ENCODE measurements at places on chromosomes 13 and 19.
A peak's percentile ranks its signal among the peaks of the same experiment; 100 is the strongest.

GRCh38 chr13:28346154-28346553 lies 148.8 kb downstream of the FLT1 start:
- DNase-seq = no peak

DNA sequence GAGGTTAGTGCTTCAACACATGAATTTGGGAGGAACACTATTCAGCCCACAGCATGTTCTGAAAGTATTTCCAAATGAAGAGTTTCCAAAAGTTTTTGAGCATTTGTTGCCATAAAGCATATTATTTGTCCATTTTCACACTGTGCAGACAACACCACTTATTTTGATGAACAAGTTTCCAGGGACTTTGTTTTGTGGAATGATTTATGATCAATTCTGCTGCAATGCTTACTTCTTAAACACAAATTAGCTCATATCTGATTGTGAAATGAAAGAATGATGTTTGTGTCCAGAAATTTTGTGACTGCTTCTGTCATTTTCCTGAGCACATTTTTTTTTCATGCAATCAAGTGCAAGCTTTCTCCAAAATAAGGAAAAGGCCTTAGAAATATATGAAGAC lies 205.3 kb downstream of the RAP2A start:
- DNase-seq = no peak

DNA sequence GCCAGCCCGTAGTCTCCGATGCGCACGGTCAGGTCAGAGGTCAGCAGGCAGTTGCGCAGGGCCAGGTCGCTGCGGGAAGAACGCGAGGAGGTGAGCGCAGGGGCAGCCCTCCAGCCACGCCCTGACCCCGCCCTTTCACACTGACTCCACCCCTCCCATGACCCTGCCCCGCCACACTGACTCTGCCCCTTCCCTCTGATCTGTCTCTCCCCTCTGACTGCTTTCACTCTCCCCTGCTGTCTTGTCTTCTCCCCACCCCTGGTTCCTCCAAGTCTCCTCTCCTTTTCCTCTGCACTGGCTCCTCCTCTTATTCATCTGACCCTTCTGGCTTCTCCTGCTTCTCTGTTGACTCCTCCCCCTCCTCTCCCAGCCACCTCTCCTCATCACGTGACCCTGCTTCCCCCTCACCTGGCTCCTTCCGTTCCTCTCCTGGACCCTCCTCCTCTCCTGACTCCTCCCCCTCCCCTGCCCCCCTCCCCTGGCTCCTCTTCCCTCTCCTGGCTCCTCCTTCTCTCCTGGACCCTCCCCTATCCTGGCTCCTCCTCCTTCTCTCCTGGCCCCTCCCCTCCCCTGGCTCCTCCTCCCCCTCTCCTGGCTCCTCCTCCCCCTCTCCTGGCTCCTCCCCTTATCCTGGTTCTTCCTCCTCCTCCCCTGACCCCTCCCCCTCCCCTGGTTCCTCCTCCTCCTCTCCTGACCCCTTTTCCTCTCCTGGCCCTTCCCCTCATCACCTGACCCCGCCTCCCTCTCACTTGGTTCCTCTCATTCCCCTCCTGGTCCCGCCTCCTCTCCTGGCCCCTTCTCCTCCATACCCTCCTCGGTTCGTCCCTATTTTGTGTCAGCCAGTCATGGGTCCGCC lies 9.9 kb downstream of the LMTK3 start:
- DNase-seq = peak; percentile 26

DNA sequence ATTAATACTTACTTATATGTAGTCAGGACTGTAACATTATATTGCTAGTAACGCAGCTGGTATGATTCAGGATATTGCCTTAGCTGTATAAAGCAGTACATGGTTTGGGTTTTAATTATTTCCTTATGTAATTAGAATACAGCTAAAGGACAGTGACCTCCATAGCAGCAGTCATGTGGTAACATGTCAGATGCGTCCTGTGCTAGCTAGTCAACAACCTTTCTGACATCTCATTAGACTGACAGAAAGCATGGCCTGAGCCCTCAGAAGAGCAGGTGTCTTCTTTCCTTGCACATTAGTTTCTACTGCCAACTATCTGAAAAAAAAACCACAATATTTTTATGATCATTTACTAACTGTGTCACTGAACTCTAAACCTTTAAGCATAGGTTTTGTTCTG lies 122.2 kb downstream of the MAB21L1 start:
- DNase-seq = no peak

GRCh38 chr13:44784708-44785080 lies 204.6 kb downstream of the NUFIP1 start:
- no peak for DNase-seq

DNA sequence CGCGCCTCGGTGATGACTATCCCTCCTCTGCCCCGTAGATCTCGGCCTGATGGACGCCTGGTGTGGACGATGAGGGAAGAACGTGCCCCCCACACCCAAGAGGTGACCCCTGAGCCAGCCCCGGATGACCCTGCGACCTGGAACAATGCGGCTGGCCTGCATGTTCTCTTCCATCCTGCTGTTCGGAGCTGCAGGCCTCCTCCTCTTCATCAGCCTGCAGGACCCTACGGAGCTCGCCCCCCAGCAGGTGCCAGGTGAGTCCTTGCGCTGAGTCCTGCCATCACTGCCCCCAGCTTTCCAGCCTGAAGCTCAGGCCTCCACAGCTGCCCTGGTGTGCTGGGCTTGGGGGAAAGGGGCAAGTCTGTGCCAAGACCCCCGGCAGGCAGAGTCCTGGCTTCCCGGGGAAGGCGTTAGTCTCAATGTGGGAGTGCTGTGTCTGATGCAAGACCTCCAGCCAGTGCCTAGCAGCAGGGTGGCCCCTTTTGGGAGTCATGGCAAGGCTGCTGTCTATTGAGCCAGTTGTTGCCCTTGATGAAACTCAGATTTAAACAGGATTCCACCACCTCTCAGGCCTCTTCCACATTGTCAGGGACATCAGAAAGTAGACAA lies 67.5 kb downstream of the CHST8 start:
- no peak for DNase-seq

DNA sequence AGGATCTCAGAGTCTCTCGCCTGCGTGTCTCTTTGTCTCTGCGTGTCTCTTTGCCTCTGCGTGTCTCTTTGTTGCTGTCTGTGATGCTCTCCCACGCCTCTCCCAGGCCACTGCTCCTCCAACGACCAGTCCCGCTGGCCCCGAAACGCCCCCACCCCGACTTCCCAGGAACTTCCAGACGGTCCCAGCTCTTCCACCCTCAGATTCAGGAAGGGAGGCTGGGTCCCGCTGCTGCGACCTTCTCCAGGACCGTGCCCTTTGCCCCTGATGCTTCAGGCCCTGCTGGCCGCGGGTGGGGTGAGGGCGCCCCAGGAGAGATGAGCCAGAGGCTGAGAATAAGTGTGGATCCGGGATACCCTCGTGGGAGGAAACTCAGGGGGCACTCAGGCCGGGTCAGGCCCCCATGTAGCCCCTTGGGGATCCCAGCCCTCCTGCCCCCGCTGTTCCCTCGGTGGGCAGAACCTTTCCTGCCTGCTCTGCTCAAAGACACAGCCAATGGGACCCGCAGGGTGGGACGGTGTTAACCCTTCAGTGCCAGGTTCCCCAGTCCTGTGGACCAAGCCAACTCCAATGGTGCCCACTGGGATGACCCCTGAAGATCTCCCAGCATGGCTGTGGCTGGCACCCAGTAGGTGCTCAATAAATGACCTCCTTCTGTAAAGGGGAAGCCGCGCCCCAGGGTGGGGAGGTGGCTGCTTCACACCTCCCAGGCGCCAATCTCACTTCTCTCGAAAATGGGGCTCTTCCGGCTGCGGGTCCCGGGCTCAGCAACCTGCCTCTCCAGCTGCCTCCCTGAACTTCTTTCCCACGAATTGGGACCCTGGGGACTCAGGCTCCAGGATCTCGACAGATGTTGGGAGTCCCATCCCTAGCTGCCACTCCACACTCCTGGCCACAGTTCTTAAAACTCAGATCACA lies 1.5 kb upstream of the S1PR5 start:
- no peak for DNase-seq

GRCh38 chr13:62085337-62086229 lies 669.9 kb upstream of the PCDH20 start:
- no peak for DNase-seq

- DNase-seq = no peak
Observed at GRCh38 chr19:48632692-48633147, 4.5 kb downstream of the DBP start.

DNA sequence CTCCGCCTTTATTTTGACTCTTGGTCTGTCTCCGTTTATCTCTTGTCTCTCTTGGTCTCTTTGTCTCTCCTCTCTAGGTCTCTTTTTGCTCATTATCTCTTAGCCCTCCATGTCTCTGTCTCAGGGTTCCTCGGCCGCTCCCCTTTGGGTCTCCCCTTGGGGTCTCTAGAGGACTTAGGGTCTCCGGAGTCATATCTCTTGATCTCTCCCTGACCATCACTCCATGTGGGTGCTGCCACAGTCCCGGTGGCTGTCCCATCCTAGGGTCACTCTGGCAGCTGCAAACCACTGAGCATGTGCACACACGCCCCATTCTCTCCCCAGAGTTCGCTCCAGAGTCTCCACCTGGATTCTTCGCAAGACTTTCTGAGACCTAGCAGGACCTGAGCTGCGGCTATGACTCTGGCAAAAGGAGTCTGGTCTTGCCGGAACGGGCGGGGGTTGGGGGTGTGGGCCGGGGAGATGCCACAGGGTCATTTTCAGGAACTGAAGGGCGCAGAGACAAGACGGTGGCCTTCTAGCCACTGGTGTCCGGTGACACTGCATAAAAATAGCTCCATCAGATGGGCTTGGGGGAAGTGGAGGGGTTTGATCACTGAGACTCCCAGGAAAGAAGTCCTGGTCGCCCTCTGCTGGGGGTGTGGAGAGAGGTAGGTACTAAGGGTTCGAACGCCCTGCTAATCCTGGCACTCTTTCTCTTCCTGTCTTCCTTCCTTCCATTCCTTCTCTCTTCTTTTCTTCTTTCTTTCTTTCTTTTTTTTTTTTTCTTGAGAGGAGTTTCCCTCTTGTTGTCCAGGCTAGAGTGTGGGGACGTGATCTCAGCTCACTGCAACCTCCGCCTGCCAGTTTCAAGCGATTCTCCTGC lies 1.2 kb upstream of the KCNA7 start:
- DNase-seq = peak; percentile 25

GRCh38 chr13:19596086-19596485 lies 34.8 kb upstream of the TPTE2 start:
- DNase-seq = no peak

DNA sequence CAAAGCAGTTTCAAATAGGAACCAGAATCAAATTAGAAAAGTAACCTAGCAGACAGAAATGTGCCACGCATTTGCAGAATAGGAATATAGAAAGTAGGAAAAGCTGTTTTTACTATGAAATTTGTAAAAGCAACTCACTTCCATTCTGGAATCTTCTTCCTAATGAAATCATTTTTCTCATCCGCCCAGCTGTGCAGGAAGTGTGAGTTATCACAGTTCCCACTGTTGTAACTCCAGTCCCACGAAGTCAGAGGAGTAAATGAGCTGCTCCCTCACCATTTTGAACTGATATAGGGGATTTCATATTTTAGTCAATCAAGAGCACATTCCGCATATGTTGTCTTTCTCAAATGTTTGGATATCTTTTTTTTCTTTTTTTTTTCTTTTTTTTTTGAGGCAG lies 230.8 kb downstream of the TBC1D4 start:
- DNase-seq = no peak

- DNase-seq = no peak
Observed at GRCh38 chr13:26727633-26728032, 33.0 kb downstream of the GPR12 start.

GRCh38 chr19:807627-808422 lies 10.6 kb downstream of the PTBP1 start:
- no peak for DNase-seq

DNA sequence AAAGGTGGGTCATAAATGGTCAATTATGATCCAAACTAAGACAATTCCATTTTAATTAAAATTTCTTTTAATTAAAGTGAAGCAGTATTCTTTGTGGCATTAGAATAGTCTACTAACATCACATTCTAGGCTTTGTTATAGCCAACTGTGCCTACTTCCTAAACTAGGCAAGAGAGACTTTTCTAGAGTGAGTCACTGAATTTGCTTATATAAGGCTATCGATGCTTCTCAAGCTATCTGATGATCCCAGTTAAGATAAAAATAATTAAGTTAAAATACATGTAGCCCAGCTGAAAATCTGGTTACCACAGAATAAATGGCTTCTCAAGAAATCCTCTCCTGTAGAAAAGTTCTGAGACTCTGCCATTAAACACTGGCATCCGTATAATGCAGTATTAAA lies 12.5 kb downstream of the ANKRD10 start:
- DNase-seq = no peak

DNA sequence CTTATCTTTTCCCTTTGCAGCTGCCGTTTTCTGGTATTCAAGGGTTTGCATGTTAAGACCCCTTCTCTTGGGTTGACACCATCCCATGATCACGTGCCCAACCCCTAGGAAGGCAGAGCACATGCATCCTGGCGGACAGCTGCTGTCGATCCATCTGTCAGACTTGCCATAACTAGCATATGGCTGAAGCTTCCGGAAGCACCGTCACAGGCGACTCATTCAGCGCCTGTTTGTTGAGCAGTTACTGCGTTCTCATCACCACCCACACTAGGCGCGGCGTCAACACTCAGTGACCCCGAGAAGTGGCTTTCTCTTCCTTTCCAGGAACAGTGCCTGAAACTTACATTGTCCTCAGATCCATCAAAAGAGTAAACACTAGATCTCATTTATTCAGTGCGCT lies 93.6 kb downstream of the SOX1 start:
- no peak for DNase-seq

DNA sequence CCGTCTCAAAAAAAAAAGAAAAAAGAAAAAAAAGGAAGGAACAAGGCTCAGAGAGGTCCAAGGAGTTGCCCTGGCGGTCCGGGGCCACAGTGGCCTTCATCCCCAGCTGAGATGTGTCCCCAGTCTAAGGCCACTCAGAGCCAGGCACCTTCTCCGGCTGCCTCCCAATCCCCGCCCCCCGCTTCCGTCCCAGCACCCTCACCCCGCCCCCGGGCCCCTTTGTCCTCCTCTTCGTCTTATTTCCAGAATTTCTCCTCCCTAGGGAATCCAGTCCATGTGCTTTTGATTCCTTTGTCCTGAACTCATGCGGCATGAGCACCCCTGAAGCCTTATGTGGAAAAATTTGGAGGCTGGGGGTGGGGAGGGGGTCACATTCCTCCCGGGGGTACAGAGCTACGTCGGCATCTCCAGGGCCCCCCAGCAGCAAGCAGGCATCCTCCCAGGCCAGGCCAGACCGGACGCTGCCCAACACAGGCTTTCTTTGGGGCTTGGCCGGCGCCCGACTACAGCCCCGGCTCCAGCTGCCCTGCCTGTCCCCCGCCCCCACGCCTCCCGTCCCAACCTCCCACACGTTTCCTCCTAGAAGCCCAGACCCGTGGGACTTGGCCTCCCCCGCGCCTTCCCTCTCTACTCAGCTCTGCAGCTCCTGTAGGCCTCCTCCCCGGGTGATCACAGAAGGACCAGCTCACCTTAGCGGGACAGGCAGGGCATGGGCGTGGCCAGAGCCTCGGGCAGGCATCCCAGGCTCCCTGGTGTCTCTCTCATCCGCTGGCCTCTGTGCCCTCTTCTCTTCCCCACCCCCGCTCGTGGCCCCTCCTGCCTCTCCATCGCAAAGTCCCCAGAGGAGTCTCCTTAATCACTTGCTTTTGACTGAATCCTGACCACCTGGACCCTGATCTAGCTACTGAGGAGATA lies 17.8 kb upstream of the ADGRE5 start:
- DNase-seq = no peak

Measured in AML-193 (cell line).